Endodermal cell (in vitro differentiated cells): ENCODE measurements at places on chromosomes 7 and 10. TPM values are rescaled to one million over a fixed set of nuclear protein-coding genes. Genes with fewer than 3 reads are reported as not detected.

Gene CCL26
- 2.2 and 2.9 TPM in 2 replicates for total RNA-seq

DNA sequence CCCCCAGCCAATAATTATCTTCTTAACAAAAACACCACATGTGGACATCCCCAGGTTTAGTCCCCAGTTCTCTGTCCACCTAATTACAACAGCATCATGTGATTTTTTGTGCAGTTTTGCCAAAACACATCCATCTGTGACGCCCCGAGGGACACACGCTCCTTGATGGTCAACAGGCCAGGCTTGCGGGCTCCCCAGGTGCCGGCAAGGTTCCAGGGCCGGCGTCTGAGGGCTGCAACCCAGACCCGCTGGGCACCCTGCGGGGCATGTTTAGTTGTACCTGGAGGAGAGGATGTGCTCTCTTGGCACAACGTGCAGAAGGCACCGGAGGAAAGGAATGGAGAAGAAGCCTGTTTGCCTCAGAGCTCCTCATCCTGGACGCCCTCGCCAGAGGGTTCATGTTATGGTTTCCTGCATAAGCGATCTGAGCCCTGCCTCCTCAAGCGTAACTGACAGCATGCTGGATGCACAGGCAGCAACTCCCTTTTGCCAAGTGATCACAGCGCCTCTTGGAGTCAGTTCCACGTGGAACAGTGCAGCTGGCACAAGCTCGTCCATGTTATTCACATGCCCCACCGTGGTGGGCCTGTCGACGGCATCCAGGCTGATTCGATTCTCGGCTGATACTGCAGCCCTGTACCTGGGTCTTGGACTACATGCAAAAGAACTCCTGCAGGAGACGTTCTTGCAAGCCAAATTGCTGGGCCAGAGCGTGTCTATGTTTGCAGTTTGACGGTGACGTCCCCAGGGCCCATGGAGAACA is 41.6 kb downstream of the JAKMIP3 start:
- DNase-seq: peak; percentile 36
- H3K27ac ChIP-seq: no peak overlapping the region
- H3K27me3 ChIP-seq: no peaks in the 10 kb centered on the region
- H3K4me1 ChIP-seq: no peaks in the 10 kb centered on the region
- no peak overlapping the region for H3K4me3 ChIP-seq

DNA sequence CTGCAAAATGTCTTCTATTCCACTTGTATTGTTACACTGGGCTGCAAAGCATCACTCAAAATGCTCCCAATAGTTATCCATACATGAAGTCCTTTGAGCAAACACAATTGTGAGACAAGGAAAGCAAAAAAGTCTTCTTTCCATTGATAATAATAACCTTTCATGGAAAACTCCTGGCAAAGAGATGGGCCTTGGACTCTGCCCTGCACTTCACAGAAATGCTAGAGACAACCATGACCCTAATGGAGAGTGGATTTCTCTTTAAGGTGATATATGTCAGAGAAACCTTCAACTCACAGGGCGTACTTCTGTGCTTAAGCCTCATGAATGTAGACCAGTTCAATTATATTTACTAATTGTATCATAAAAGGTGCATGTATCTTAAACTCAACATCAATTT is 19.4 kb downstream of the SLC26A3 start:
- H3K4me1 ChIP-seq: no peaks in the 10 kb centered on the region
- DNase-seq: no peak
- no peaks in the 10 kb centered on the region for H3K36me3 ChIP-seq
- no peak overlapping the region for H3K27ac ChIP-seq
- H3K4me3 ChIP-seq: no peak overlapping the region
- no peaks in the 10 kb centered on the region for H3K27me3 ChIP-seq

DNA sequence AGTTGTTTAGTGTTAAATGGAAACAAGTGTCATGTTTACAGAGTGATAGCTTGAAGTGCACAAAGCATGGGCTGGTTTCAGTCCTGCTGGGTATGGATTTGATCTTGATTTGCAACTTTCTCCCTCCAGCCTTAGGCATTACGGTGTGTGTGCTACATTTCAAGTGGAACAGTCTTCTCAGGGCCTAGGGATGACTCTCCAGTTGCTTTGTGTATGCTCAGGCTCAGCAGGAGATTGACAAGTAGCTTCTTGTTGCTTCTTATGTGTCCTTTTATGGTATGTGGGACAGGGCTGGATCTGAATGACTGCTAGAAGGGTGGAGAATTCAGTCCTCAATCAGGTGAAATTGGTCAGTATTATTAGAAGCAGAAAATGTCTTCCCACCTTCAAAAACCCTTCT is 51.3 kb upstream of the PLEKHA1 start:
- no peaks in the 10 kb centered on the region for H3K4me1 ChIP-seq
- no peaks in the 10 kb centered on the region for H3K36me3 ChIP-seq
- H3K27ac ChIP-seq: no peak overlapping the region
- no peak for DNase-seq
- H3K27me3 ChIP-seq: no peaks in the 10 kb centered on the region
- H3K4me3 ChIP-seq: no peak overlapping the region

Gene ST7
- 8.0 and 8.9 TPM in 2 replicates for total RNA-seq

GRCh38 chr7:29363636-29364425 is 169.3 kb downstream of the CHN2 start:
- H3K36me3 ChIP-seq: no peaks in the 10 kb centered on the region
- no peaks in the 10 kb centered on the region for H3K4me1 ChIP-seq
- no peak for DNase-seq
- no peak overlapping the region for H3K4me3 ChIP-seq
- H3K27ac ChIP-seq: no peak overlapping the region

DNA sequence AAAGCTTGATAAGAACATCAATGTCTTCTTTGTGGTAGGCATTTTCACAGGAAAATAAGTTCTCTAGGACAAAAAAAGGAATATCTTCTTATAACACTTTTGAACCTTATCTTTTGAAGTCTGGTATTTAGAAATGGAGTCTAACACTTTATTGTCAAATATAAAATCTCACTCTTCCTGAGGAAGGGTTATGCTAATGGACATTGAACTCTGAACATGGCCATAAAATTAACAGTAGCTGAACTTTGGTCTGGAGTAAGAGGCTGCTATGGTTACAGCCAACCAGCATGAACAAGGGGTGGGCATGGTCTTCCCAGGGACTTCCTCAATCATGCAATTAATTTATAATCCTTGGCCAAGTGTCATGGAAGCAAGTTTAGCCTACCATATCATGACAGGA is at the start of gene CLRN3:
Gene CLRN3, minus strand, starts transcription at position 199 of the 400 bp plus-strand sequence. Its CDS starts 157 bp downstream, at position 42.
- H3K4me3 ChIP-seq: no peak within 1 kb of the TSS
- no peaks in the 10 kb centered on the region for H3K4me1 ChIP-seq
- no peaks in the 10 kb centered on the region for H3K27me3 ChIP-seq
- H3K36me3 ChIP-seq: no peaks in the 10 kb centered on the region
- H3K27ac ChIP-seq: no peak within 1 kb of the TSS
- DNase-seq: no peak

DNA sequence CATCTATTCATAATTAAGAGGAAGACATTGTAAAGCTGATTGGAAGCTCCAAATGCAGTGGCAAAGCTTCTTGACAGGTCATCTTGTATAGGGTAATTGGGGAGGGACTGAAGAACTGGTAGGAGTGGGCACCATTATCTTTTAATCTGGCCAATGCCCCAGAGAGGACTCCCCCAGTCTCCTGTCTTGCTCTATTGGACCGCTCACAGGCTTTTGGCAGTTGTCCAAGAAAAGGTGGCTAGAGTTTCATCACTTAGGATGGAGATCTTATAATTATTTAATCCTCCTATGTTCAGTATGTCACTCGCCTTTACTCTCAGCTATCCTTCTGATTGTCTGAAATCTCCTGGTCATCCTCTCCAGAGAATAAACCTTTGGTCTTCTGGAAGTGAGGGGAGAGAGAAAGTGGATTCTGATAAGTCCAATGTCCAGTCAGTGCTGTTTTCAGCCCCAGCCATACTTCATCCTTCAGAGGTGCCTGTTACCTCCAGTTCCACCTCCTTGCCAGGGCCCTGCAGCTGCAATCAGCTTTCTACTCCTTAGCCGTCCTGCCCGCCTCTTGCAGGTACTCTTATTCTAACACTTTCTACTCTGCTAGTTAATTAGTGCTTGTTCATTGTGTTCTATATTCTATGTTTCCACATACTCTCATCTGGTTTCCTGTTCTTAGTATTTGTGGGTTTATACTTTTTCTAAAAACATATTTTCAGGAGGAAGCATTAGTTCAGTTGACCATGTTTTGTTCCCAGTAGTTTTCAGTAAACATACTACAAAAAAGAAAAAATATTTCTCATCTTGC is 241.6 kb downstream of the NSUN6 start:
- no peak overlapping the region for H3K4me3 ChIP-seq
- no peak overlapping the region for H3K27ac ChIP-seq
- H3K27me3 ChIP-seq: no peaks in the 10 kb centered on the region
- H3K4me1 ChIP-seq: no peaks in the 10 kb centered on the region
- no peaks in the 10 kb centered on the region for H3K36me3 ChIP-seq

- H3K4me1 ChIP-seq: no peaks in the 10 kb centered on the region
- no peak for DNase-seq
- no peak overlapping the region for H3K4me3 ChIP-seq
- no peaks in the 10 kb centered on the region for H3K36me3 ChIP-seq
- H3K27me3 ChIP-seq: no peaks in the 10 kb centered on the region
Observed at GRCh38 chr7:142463401-142463850, 205.6 kb upstream of the PRSS58 start.
